ENCODE measurements at places on chromosomes 4 and X. TPM values are rescaled to one million over a fixed set of nuclear protein-coding genes. Genes with fewer than 3 reads are reported as not detected.

The CXCR3 gene
- not detected for total RNA-seq

The HSFX4 gene
- not detected for total RNA-seq

The PPBP gene
- 0.49 TPM for total RNA-seq

The UGT2B15 gene
- not detected for total RNA-seq

The ALB gene
- total RNA-seq: not detected

The DACH2 gene
- not detected for total RNA-seq

The ZNF157 gene
- total RNA-seq: 0.19 TPM

The ASMT gene
- total RNA-seq: not detected

All from hair follicular keratinocyte (primary cell).